ENCODE measurements at places on chromosomes 4 and X. TPM values are rescaled to one million over a fixed set of nuclear protein-coding genes. Genes with fewer than 3 reads are reported as not detected.

The CSAG2 gene
- polyA plus RNA-seq, result not detected

The RNF212 gene
- polyA plus RNA-seq, result 9.4 TPM

DNA sequence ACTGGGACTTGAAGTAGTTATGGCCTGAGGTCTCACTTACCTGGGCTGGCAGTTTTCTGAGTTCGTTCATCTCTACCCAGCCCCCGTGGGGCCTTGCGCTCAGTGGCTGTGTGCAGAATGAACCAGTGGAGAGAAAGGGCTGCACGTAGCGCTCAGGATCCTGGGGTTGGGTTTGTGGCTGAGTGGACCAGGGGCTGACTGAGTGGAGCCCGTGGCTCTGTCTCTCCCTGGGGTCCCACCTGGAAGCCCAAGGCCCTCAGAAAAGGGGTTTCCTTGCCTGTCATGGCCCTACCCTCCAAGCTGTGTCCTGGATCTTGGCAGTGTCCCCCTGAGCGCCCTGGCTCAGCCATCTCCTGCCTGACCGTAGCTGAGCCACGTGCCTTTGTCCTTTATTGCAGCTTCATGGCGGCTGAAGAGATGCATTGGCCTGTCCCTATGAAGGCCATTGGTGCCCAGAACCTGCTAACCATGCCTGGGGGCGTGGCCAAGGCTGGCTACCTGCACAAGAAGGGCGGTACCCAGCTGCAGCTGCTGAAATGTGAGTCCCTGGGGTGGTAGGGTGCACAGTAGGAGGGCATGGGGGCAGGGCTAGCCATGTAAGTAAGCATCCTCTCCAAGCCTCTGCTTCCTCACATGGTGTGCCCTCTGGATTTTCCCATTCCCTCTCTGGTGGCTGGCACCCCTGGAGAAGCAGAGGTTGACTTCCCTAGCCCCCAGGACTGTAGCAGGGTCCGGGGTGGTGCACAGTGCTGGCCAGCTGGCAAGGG is 23.2 kb upstream of the ADD1 start:
- no peak for DNase-seq

DNA sequence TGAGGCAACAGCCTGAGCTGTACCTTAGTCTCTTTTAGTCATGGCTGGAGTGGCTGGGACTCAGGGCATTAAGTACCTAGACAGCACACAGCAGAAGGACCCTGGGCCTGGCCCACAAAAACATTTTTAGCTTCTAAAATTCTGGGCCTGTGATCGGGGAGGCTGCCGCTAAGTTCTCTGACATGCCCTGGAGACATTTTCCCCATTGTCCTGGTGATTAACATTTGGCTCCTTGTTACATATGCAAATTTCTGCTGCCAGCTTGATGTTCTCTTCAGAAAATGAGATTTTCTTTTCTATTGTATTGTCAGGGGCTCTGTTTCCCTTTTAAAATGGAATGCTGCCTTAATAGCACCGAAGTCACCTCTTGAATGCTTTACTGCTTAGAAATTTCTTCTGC is 952.4 kb downstream of the TRAM1L1 start:
- DNase-seq, result no peak

DNA sequence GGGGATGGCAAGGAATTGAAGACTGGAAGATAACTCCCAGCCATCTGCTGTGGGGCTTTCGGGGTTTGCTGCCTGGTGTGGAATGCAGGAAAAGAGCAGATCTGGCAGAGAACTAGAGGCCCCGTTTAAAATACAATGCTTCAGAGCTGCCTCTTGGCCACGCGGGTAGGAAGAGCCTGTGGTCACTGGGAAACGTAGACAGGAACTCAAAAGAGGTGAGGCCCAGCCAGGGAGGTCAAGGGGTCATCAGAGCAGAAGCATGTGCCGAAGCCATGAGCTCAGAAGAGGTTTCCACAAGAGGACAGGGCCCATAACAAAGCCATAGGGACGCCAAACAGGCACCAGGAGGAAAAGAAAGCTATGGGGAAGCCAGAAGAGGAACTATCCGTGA is 14.5 kb upstream of the STS start:
- DNase-seq, result no peak

The DMP1 gene
- 0.14 TPM for polyA plus RNA-seq

The NAP1L3 gene
- 14.1 TPM for polyA plus RNA-seq

DNA sequence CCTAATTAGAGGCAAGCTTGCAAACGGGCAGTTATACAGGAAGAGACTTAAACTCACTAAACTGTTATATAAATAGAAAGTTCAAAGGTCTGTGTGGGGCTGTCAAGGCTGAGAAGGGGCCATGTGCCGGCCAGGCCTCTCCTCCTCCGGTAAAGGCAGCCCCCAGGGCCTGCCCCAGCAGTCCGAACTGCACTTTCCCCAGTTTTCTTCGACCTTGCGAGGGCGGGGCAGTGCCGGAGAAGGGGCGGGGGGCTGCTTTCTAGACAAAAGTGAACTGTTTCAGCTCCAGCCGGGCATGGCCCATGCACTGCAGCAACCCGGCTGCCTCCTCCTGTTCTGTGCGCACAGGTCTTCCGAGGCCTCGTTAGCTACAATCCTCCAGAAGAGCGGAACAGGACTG is 4.1 kb downstream of the AFF2 start:
- no peak for DNase-seq

- no peak for DNase-seq
Observed at GRCh38 chr4:3753726-3754412, 12.3 kb upstream of the ADRA2C start.

GRCh38 chr4:86450861-86451260 is 91.0 kb upstream of the MAPK10 start:
- DNase-seq, result no peak

The PPEF1 gene
- 0.51 TPM for polyA plus RNA-seq

- DNase-seq, result no peak
Observed at GRCh38 chr4:118265312-118266144, 87.3 kb downstream of the PRSS12 start.

- DNase-seq, result no peak
Observed at GRCh38 chrX:5683996-5684395, 544.7 kb downstream of the NLGN4X start.

The NXF2B gene
- 0.48 TPM for polyA plus RNA-seq

The LYAR gene
- polyA plus RNA-seq, result 17.4 TPM

The SLITRK2 gene
- 1.4 TPM for polyA plus RNA-seq

- no peak for DNase-seq
Observed at GRCh38 chrX:19556202-19556601, 40.9 kb upstream of the MAP3K15 start.

Data from renal cortex interstitium (tissue), 15 donors.